ENCODE measurements at places on chromosomes 1 and 21.

- DNase-seq: no peak
Measured at GRCh38 chr1:182133181-182133580, 71.7 kb upstream of the ZNF648 start.

- no peak for DNase-seq
Measured at GRCh38 chr1:202689493-202690342, 20.5 kb downstream of the SYT2 start.

DNA sequence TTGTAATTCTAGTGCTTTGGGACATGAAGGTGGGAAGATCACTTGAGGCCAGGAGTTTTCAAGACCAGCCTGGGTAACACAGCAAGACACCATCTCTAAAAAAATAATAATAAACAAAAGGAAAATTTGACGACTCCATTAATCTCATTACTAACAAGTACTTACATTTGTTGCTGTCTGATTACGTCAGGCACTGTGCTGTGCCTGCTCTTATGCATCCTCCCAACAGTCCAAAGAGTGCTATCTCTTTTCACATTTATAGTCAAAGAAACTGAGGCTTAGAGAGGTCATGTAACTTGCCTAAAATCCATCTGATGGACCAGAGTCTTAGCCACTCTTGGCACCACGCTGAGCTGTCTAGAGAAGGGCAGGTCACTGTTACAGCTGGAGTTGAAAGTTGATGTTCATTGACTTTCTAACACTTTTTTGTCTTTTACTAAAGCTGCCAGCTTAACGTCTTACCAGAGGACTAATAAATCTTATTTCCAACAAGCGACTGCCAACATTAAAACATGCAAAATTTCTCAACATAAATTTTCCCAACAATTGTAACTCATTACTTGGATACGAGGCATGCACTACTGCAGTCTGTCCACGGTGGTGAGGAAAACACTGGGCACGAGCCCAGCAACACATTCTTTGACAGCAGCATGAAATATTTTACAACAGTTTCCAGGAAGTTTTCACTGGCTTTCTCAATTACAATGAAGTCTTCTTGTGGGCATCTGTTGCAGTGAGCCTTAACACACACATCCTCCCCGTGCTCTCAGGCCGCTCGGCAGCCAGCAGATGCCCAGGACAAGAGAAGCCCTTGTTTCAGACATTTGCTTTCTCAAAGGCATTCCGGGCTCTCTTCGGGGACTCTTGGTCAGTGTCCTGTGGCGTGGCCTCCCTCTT is 262.9 kb upstream of the PROX1 start:
- DNase-seq: no peak

DNA sequence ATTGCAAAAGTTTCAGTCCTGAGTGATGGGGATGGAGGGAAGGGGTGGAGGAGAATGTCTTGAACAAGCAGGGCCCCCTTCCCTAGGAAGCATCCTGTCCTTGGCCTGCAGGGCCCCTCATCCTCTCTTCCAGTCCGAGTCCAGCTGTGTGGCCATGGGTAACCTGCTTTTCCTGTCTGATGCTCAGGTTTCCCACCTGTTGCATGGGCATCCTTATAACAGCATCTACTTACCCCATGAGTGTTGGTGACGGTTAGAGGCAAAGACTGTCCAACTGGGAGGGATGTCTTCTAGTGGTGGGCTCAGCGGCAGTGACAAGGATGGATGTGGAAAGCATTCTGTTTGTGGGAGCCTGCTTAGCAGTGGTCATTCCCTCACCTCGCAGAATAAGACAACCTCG is 1.9 kb downstream of the UBL4B start:
- no peak for DNase-seq

DNA sequence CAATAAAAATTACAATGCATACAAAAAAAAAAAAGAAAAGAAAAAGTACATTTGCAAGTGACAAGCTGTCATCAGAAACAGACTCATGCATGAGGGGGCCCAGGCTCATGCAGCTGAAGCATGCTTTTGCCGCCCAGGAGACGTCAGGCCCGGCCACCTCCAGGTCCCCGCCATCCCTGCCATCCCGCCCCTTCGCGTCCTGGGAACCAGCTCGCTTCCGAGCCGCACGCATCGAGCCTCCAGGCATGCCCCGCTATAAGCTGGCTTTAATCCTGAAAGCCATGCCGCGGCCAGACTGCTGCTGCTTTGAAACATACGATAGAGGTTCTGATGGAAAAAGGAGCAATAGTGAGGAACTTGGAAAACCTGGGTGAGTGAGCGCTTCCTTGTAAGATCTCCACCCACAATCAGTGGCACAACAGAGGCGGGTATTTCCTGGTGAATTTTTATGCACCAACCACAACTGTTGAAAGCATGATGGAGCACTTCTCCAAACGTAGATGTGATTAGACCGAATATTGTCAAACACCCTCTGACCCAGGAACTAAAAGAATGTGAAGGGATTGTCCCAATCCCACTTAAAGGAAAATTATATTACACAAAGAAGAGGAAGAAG is 113.7 kb downstream of the FAF1 start:
- no peak for DNase-seq

DNA sequence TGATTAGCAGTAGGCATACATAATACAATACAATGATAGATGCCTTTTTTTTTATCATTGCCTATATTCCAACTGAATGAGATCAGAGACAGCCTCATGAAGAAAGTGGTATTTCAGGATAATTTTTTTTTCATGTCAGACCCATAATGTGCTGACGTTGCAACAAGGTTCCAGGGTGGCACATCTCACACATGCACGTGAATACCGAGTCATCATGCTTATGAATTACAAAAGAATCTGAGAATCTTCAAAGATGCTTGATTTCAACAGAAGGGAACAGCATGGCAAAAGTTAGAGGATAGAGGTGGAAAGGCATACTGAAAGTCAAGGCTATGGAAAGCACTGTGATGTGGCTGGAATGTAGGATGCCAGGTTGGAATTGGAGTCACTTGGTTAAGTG is 5.0 kb upstream of the RNF11 start:
- no peak for DNase-seq

- DNase-seq: no peak
Measured at GRCh38 chr1:210815641-210816550, 318.1 kb downstream of the KCNH1 start.

- DNase-seq: no peak
Measured at GRCh38 chr1:231310391-231310934, 27.2 kb downstream of the EXOC8 start.

Data from activated CD4-positive, alpha-beta T cell treated with anti-CD3 and anti-CD28 coated beads, Interleukin-2, amount 50 U/mL, for 4 hours (primary cell).